ENCODE measurements at places on chromosomes 5 and 9. TPM values are rescaled to one million over a fixed set of nuclear protein-coding genes. Genes with fewer than 3 reads are reported as not detected.

GRCh38 chr9:136696502-136696901 lies 9.2 kb upstream of the AGPAT2 start:
- no peak for DNase-seq

DNA sequence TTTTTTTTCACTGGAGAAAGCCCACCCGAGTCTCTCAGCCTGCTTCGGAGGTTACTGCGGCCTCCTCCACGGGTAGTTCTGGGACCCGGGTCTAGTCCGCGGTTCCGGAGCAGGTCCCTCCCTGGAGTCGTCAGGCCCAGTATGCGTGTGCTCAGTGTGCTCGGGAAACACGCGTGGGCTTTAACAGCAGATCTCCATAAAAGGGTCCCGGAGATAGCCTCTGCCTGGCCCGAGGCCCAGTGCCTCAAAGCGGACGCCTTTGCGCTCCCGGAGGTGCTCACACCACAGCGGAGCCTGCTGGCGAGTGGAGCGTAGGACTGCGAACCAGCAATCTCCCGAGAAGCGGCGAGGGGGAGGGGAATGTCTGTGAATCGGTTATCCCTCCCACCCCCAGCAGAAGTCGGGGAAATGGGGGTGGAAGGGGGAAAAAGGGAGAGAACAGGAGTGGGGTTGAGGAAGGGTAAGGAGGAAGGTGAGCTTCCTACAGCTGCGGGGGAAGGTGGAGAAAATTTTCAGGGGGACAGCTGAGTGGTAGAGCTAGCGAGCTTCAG lies 28.7 kb downstream of the CDKN2A start:
- no peak for DNase-seq

DNA sequence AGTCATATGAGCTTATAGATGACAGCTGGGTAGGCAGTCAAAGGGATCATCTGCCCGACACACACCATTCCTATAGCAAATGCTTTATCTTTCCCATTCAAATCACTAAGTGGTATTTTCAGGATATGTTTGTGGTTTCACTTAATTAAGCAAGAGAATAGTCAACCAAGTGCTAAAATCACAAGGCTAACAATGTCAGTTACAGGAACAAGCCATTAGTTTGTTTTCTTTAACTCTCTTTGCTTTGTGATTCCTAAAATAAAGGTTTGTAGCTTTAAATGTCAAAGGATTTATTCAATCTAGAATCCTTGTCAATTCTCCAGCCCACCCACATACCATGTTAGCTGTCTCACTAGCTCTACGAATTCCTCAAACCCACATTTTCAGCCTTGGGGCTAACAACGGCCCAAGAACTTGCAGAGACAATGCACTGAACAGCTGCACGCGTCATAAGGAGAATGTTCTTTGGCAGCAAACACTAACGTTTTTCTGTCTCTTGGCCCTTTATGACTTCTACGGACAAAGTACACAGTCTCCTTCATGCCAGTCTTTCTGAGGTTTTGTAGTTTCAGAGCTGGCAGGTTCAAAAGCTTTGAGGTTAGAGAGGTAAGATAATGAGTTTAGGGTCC lies 56.6 kb downstream of the ELAVL2 start:
- DNase-seq: no peak

MARCHF3 gene
- total RNA-seq: 2.3 TPM

NDUFS6 gene
- total RNA-seq: 43.8 TPM
